ENCODE measurements at places on chromosomes 13 and 19.

GRCh38 chr19:11420429-11421370, 1.6 kb upstream of the RGL3 start:
- no peak for DNase-seq

DNA sequence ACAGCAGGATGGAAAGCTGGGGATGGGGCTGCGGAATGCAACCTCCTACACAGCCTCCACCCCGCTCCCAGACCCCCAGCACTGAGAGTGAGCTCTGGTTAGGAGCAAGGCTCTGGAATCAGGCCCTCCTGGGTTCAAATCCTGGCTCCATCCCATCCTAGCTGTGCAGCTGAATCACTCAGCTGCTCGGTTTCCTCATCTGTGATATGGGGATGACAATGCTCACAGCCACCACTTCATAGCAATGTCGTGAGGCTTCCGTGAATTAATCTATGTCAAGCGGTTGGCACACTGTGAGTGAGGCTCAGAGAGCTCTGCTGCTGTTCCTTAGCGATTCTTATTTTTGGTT, 538 bp downstream of the ACP7 start:
- DNase-seq = no peak

GRCh38 chr13:87677043-87677495, 5.9 kb downstream of the SLITRK5 start:
- DNase-seq = no peak

DNA sequence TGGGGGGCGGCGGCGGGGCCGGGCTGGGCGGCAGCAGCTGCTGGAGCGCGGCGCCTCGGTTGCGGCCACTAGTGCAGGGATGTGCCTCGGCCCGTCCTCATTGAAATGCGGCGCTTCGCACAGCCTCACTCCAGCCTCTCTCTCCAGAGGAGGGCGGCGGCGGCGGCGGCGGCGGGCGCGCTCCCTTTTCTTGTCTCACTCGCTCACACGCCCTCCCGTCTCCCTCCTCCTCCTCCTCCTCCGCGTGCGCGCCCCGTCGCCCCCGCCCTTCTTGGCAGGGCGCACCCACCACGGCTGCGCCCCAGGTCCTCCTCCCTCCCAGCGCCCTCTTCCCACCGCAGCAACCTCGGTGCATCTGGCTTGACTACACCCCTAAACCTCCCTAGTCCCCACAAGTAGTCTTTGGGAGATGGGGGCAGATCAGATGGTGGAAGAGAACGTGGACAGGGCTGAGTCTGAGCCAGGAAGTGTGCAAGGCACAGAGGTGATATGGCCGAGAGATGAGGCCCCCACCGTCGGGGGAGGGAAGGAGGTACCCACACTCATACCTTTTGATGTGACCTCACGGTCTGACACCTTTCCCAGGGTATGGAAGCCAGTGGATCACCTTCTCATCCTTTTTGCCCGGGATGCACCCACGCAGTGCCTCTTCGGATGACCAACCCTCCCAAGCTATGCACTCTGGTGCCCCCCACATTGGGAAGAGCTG, at the start of gene DCLK1:
TSS of gene DCLK1 (minus strand) at position 161 of the 709 bp plus-strand sequence.
- DNase-seq = no peak

DNA sequence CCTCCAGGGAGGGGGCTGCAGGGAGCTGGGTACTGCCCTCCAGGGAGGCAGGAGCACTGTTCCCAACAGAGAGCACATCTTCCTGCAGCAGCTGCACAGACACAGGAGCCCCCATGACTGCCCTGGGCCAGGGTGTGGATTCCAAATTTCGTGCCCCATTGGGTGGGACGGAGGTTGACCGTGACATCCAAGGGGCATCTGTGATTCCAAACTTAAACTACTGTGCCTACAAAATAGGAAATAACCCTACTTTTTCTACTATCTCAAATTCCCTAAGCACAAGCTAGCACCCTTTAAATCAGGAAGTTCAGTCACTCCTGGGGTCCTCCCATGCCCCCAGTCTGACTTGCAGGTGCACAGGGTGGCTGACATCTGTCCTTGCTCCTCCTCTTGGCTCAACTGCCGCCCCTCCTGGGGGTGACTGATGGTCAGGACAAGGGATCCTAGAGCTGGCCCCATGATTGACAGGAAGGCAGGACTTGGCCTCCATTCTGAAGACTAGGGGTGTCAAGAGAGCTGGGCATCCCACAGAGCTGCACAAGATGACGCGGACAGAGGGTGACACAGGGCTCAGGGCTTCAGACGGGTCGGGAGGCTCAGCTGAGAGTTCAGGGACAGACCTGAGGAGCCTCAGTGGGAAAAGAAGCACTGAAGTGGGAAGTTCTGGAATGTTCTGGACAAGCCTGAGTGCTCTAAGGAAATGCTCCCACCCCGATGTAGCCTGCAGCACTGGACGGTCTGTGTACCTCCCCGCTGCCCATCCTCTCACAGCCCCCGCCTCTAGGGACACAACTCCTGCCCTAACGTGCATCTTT, 7.8 kb upstream of the CEACAM5 start:
- no peak for DNase-seq

- no peak for DNase-seq
These were observed 55.8 kb upstream of the KCTD15 start for GRCh38 chr19:33740811-33741396.

- DNase-seq = no peak
These were observed 10.6 kb downstream of the COQ8B start for GRCh38 chr19:40705950-40706619.

- no peak for DNase-seq
These were observed 7.1 kb downstream of the MIDN start for GRCh38 chr19:1255186-1256161.

DNA sequence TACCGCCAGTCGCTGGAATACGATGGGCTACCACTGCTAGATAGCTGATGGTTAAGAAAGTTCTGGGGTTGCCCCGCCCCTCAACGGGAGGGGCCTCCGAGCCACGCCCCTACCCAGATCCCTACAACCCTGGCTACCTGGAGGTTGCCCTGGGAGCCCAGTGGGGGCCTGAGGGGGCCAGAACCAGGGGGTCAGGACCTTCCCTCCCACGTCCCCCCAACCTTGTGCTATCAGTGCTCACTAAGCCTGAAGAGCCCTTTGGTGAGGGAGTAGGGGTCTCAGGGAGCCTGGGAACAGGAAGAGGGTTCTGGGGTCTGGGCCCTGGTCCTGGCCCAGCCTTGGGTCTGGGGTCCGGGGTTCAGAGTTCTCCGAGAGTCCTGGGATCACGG, 8.9 kb downstream of the OCEL1 start:
- DNase-seq = no peak

- DNase-seq = no peak
These were observed 610 bp downstream of the ZSCAN1 start for GRCh38 chr19:58034477-58034793.

DNA sequence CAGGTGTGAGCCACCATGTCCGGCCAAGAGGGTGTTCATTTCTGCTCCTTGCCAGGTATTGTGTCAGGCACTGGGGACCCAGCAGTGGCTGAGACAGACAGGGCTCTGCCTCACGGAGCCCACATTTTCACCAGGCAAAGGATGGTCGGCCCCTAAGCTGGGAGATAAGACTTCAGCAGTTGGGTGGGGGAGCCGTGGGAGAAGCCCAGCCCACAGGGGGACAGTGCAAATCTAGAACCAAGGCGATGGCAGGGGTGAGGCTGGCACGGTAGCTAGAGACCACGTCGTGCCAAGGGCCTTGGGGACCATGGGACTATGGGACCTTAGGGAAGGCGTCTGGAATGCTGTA, 8.3 kb downstream of the LSR start:
- DNase-seq = no peak

DNA sequence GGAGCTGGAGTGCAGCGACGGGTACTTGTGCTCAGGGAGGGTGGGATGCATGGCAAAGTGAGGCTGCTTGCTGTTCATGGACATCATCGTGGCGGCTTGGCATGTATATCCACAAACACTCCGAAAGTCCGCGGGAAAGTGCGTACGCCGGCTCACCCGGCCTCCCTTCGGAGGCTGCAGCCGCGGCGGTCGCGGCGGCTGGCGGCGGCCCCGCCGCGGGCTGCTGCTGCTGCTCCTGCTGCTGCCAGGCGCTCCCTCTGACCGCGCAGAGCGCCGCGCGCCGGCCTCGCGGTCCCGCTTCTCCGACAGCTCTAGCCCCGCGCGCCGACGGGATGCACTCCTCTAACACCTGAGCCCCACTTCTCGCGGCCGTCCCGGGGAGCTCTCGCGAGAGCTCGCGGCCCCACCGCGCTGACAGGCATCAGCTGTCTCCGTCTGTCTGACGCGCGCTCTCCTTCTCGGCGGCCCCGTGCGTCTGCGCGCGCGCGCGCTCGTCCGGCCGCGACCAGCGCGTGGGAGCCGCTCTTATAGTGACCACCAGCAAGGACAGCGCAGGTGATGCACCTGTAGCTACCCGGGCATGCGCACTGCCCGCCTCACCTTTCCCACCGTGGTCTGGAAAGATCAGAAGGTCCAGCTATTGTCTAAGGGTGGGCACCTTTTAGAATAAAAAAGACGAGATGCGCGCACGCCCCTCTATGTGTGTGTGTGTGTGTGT, at the start of gene POU4F1:
TSS of gene POU4F1 (minus strand) at position 313 of the 718 bp plus-strand sequence. CDS start at position 87, 226 bp downstream.
- DNase-seq = no peak

- DNase-seq = no peak
These were observed 194.4 kb downstream of the GGACT start for GRCh38 chr13:100394005-100394695.

GRCh38 chr13:107586216-107586615, 629.1 kb downstream of the LIG4 start:
- DNase-seq = no peak

GRCh38 chr13:113518076-113518803, 27.7 kb upstream of the DCUN1D2 start:
- DNase-seq = no peak

GRCh38 chr13:20394169-20394501, 131.5 kb downstream of the CRYL1 start:
- DNase-seq = no peak

DNA sequence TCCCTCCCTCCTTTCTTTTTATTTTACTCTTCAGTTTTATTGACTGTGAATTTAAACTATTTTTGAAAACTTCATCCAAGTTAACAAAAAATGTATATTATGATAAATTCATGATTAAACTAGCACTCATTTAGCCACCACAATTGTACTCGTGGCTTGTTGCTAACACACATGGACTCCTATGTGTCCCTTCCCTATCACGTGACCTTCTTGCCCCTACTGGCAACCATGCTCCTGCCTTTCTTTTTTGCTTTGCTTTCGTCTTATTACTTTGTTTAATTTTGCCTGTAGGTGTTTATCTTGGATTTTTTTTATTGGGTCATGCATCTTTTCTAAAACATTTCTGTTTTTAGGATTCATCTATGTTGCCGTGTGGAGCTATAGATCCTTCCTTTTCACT, 8.2 kb downstream of the CLC start:
- no peak for DNase-seq

DNA sequence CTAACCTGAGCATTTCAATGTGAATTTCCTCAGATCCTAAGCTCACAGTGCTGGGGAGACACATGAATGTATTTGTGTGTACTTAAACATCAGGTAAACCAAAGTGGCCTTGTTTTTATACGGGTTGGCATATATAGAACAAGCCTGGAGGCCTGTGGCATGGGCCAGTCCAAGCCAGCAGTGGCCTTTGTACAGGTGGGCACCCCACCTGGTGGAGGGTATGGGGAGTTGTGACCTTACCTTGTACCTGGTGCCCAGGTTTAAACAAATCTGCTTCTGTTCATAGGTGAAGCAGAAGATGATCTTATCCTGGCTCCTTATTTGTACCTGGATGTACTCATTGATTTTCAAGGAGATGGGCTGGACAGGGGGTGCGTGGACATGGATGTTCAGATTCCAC, 71.0 kb downstream of the ERICH6B start:
- no peak for DNase-seq

GRCh38 chr19:18045307-18046050, 37.5 kb downstream of the ARRDC2 start:
- DNase-seq = no peak

- peak; percentile 2 for DNase-seq
These were observed 182.0 kb upstream of the SERP2 start for GRCh38 chr13:44191504-44192171.

GRCh38 chr13:27775943-27776342, 16.3 kb upstream of the GSX1 start:
- DNase-seq = no peak

DNA sequence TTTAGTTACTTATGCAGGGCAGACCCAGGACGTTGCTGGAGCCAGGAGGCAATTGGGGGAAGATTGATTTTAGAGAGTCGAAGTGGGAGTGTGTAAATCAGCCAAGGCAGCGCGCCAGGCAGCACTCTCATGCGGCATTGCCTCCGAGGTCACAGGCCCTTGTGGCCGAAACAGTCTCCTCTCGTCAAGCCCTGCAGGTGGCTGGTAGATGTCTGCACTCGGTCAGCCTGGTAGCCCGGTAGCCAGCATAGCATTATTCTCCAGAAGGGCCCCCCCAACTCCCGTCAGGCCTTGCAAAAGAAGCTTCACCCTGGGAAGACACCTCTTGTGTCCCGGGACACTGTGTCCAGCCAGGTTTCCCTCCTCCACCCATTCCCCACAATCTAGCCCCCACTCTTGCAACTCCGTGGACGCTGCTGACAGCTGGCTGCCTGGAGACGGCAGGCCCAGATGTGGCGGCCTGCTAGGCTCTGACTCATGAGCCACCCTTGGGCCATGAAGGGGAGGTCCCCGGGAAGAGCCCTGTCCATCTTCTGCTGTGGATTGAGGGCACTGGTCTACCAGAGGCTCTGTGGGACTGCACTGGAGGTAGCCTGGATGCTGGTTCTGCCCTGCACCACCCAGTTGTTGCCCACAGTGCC, 2.6 kb upstream of the PEPD start:
- no peak for DNase-seq

GRCh38 chr19:47494211-47494547, 10.2 kb upstream of the KPTN start:
- no peak for DNase-seq

DNA sequence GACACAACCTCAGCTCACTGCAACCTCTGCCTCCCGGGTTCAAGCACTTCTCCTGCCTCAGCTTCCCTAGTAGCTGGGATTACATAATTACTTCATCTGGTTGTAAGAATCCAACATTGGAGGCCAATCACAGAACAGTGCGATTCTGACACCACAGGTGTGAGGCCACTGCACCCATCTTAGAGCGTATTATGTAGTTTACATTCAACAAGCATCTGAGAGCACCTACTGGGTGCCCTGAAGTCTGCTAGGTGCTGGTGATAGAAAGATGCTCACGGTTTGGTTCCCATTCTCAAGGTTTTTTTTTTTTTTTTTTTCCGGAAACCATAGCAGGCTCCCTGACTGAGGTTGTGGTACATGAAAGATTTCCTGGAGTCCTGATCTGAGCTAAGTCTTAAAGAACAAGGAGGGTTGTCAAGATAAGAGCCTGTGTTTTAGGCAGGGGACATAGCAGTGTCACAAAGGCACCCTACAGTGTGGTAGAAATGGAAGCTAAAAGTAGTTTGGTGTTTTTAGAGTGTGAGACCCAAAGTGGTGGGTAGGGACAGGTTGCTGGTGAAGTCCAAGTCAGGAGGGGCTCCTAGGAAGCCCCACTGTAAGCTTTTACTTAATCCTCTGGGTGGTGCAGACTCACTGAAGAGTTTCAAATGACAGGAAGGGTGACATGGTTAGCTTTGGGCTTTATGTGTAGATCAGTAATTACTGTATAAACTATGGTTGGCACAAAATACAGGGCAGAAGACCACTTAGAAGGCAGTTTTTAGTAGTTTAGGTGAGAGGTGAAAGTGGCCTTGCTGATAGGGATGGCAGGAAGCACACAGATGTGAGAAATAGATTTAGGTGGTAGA, 15.2 kb downstream of the SAE1 start:
- DNase-seq = no peak

Measured in stimulated activated CD8-positive, alpha-beta memory T cell treated with anti-CD3 and anti-CD28 coated beads, Interleukin-2, amount 100 ng/mL, for 1 hour (primary cell).